Activated naive CD8-positive, alpha-beta T cell treated with anti-CD3 and anti-CD28 coated beads for 36 hours (primary cell): ENCODE measurements at places on chromosomes 3 and 15. TPM values are rescaled to one million over a fixed set of nuclear protein-coding genes. Genes with fewer than 3 reads are reported as not detected.

The SLC7A14 gene
- total RNA-seq: not detected

The LYZL4 gene
- total RNA-seq: not detected

The CASR gene
- total RNA-seq: not detected

The LINGO1 gene
- total RNA-seq: not detected

The C3orf49 gene
- total RNA-seq: not detected

The CHL1 gene
- not detected for total RNA-seq

The SPATA12 gene
- not detected for total RNA-seq

The MGLL gene
- 0.29 TPM for total RNA-seq

The GPR62 gene
- total RNA-seq: not detected

The HOMER2 gene
- total RNA-seq: 3.1 TPM

The GOLGA6D gene
- not detected for total RNA-seq

The COL6A5 gene
- total RNA-seq: not detected

The PLSCR5 gene
- not detected for total RNA-seq
